ENCODE measurements at places on chromosomes 1 and 21. TPM values are rescaled to one million over a fixed set of nuclear protein-coding genes. Genes with fewer than 3 reads are reported as not detected.

- no peak overlapping the region for H3K27ac ChIP-seq
- no peaks in the 10 kb centered on the region for H3K27me3 ChIP-seq
- H3K4me1 ChIP-seq: no peaks in the 10 kb centered on the region
- no peak overlapping the region for H3K4me3 ChIP-seq
Measured at GRCh38 chr1:218754477-218754876, 409.3 kb downstream of the TGFB2 start.

DNA sequence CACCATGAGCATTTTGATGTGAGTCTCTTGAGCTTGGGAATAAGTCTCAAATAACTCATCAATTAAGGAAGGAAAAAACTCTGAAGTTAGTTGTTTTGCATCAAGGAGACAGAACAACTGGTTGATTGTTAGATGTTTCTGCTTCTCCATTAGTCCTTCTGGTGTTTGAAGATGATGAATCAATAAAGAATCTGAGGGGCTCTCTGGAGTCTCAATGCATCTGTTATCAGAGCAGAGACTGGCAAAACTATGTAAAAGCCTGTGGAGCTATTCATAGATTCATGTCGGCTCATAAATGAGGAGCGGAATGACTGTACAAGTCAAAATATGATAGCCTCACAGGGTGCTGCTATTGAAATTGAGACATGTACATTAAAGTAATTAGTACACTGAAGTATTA lies 73.3 kb upstream of the ZC3H11B start:
- no peaks in the 10 kb centered on the region for H3K27me3 ChIP-seq
- no peaks in the 10 kb centered on the region for H3K36me3 ChIP-seq
- H3K4me3 ChIP-seq: no peak overlapping the region
- H3K27ac ChIP-seq: no peak overlapping the region
- no peak for DNase-seq

- no peaks in the 10 kb centered on the region for H3K36me3 ChIP-seq
- no peak overlapping the region for H3K27ac ChIP-seq
- no peaks in the 10 kb centered on the region for H3K27me3 ChIP-seq
- H3K4me1 ChIP-seq: no peaks in the 10 kb centered on the region
- no peak for DNase-seq
Measured at GRCh38 chr1:82329226-82329625, 528.5 kb downstream of the ADGRL2 start.

DNA sequence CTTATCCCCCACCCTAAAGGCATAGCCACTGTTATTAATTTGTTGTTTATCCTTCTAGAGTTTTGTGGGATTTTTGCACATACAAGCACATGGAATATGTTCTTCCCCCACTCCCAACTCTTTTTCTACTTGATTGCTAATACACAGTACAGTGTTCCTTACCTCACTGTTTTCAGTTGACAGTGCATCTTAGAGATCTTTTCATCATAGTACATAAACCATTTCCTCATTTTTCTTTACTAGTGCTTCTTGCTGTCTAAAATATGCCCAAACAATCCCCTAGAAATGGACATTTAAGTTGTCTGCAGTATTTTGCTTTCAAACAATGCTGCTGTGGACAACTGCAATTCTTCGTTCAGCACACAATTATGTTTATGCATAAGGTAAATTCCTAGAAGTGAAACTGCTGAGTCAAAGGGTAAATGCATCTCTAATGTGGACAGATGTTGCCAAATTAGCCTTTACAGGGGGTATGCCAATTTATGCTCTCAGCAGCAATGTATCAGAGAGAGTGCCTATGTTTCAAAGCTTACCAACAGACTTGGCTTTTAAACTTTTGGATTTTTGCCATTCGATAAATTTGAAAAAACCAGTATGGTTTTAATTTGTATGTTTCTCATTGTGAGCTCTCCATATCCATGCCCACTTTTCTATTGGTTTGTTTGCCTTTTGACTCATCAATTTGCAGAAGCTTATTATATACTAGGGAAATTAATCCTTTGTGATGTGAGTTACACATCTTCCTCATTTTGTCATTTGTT lies 132.6 kb downstream of the MRPS6 start:
- H3K4me1 ChIP-seq: peaks cover 9% of the 10 kb centered on the region
- no peak overlapping the region for H3K4me3 ChIP-seq
- H3K27ac ChIP-seq: no peak overlapping the region

DNA sequence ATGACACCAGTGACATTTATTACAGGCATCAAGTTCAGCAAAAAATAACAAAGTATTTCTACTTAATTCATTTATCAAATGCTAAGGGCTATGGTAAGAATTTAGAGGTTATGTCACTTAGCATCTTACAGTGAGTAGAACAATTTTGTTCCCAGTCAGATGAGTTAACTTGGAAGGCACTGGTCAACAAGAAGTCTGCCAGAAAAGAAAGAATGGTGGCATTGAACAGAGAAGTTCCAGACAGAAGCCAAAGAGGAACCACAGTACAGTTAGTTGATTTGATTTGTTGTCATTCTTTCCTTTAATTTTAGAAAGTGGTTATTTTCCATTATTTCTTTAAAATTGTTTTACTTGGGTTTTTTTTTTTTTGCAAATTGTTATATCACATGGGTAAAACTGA lies 232.2 kb upstream of the PKN2 start:
- DNase-seq: no peak
- H3K27me3 ChIP-seq: no peaks in the 10 kb centered on the region
- H3K4me3 ChIP-seq: no peak overlapping the region

DNA sequence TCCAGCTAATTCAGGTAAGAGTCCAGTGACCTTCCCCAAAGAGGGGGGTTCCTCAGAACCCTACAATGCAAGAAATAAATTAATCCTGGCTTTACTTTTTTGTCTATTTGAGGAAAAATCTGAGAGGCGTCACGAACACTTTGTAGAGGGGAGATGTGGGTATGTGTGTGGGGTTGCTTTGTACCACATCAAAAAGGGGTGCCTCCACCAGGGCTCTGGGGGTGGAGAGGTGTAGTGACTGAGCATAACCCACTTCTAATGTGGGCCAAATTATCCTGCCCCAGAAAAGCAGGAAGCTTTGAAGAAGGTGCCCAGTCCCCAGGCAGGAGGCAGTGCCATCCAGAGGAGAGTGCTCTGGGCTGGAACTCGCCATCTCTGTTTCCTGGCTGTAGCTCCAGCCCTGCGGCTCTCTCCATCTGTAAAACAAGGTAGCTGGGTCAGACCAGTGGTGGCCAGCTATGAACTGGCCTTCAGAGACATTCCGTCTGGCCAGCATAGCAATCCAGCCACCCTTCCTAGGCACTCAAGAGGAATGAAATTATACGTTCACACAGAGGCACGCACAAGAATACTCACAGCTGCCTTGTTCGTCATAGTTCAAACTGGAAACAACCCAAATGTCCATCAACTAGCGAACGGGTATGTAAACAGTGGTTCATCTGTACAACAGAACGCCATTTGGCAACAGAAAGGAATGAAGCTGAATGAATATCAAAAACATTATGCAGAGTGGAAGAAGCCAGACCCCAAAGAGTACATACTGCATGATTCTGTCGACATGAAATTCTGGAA lies 45.4 kb upstream of the TNFRSF1B start:
- no peak for DNase-seq
- no peaks in the 10 kb centered on the region for H3K36me3 ChIP-seq
- H3K4me3 ChIP-seq: no peak overlapping the region
- H3K27ac ChIP-seq: no peak overlapping the region

DNA sequence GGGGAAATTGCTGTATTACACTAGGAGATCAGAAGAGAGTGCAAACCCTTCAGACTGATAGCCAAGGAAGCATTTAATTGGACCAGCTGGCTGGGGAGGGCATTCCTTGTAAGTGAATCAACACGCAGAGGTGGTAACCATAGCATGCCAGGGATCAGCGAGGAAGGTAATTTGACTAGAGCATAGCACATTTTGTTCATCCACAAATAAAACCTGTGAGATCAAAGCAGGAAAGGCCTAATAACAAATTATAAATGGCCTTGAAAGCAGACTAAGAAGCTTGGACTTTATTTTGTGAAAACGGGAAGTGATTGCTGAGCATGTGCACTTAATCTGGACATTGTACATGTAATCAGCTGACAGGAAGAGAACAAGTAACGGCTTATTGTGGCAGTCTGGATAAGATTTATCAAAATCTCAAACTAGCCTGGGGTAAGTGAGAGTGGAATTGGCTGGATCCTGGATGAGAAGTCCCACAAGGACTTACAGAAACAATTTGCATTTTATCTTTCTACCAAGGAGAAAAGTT lies 11.7 kb upstream of the CD55 start:
- H3K36me3 ChIP-seq: no peaks in the 10 kb centered on the region
- peaks cover 17% of the 10 kb centered on the region for H3K4me1 ChIP-seq
- DNase-seq: no peak
- peak overlapping the region; percentile 4 for H3K4me3 ChIP-seq

- no peak overlapping the region for H3K27ac ChIP-seq
- H3K4me1 ChIP-seq: no peaks in the 10 kb centered on the region
Measured at GRCh38 chr1:55833529-55834091, 618.4 kb upstream of the USP24 start.

- H3K27me3 ChIP-seq: no peaks in the 10 kb centered on the region
- H3K4me1 ChIP-seq: peaks cover 12% of the 10 kb centered on the region
- H3K27ac ChIP-seq: no peak overlapping the region
- H3K4me3 ChIP-seq: no peak overlapping the region
- DNase-seq: no peak
Measured at GRCh38 chr21:38355992-38356781, 99.4 kb downstream of the KCNJ15 start.

DNA sequence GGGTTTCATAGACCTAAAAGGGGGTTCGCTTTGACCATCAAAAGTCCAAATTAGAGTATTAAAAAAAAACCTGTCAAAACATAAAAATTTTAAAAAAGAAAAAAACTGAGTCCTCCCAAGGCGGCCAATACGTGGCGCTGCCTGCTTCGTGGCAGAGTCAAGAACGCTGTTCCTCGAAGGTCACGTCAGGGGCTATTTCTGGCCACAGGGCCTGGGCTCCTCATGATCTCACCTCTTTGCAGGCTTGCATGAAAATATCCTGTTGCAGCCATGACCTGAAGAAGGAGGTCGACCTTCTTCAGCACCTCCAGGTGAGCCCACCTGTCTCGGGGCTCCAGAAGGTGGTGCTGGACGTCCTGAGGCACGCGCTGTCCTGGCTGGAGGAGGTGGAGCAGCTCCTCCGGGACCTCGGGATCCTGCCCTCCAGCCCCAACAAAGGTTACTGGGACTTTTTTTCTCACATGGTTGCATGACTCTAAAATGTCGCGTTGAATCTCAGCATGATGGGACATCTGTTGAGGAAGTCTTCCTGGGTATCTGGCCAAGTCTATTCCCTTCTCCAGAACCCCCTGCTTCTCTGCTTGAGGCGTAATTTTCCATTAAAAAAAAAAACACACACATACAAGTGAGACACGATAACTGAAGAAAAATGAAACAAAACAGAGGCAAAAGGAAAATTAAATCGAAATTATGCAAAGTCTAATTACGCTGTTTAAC lies 80.4 kb upstream of the EFHD2 start:
- no peaks in the 10 kb centered on the region for H3K27me3 ChIP-seq
- no peak for DNase-seq
- no peak overlapping the region for H3K4me3 ChIP-seq
- no peaks in the 10 kb centered on the region for H3K4me1 ChIP-seq

DNA sequence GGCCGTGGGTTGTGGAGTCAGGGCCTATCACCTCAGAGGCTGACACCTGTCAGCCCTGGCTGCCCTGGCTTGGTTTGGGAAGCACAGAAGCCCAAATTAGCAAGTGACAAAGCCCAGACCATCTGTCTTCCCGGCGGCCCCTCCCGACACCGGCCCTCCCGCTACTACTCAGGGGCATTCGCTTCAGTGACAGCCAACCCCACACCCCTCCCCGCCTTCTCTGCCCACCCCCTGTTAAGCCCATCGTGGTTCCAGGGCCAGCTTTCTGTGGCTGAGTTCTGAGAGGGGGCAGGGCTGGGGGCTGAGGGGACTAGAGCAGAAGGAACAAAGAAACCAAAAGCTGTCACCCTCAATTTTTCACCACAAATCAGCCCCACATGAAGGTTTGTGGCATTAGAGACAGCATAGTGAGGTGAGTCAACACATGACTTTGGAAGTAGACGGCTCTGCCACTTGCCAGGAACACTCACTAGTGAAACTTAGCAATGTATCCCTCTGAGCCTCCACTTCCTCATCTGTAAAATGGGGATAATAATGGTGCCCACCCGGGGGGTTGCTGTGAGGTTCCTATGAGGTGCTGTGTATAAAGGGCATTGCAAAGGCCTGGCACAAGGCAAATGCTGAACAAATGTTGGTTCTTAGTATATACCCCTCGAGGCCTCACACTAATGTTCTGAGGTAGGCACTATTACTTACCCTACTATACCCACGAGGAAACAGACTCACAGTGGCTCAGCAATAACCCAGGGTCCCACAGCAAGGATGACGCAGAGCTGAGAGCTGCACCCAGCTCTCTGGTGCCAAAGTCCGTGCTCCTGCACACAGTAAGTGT lies 5.2 kb upstream of the TNNI1 start:
- H3K27me3 ChIP-seq: peaks cover 4% of the 10 kb centered on the region
- no peak overlapping the region for H3K27ac ChIP-seq
- no peaks in the 10 kb centered on the region for H3K36me3 ChIP-seq
- H3K4me3 ChIP-seq: no peak overlapping the region
- no peaks in the 10 kb centered on the region for H3K4me1 ChIP-seq

- no peak overlapping the region for H3K4me3 ChIP-seq
- DNase-seq: no peak
- H3K27ac ChIP-seq: no peak overlapping the region
- no peaks in the 10 kb centered on the region for H3K27me3 ChIP-seq
- no peaks in the 10 kb centered on the region for H3K4me1 ChIP-seq
Measured at GRCh38 chr1:55089683-55090082, 50.3 kb downstream of the PCSK9 start.

DNA sequence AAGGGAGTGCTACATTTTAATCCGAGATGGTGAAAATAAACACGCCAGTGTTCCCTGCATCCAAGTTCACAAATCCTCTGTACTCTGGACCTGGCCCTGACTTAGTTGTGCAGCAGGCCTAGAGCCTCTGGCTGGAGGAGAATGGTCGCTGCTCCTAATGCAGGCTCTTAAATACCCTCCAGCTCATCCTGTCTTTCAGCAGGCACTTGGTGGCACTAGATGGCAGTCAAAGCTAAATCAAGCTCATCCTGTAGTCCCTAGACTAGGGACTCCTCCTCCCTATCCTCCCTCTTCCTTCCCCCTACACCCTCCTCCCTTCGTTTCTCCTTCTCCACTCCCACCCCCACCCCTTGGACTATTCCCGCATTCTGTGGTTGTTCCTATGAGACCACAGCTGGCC lies 41.6 kb upstream of the MTR start:
- no peaks in the 10 kb centered on the region for H3K4me1 ChIP-seq
- no peaks in the 10 kb centered on the region for H3K27me3 ChIP-seq
- no peak for DNase-seq
- H3K4me3 ChIP-seq: no peak overlapping the region
- H3K27ac ChIP-seq: no peak overlapping the region

- H3K4me3 ChIP-seq: no peak overlapping the region
- H3K27me3 ChIP-seq: no peaks in the 10 kb centered on the region
- no peaks in the 10 kb centered on the region for H3K4me1 ChIP-seq
- H3K27ac ChIP-seq: no peak overlapping the region
Measured at GRCh38 chr1:97252076-97252475, 530.5 kb downstream of the PTBP2 start.

- no peaks in the 10 kb centered on the region for H3K27me3 ChIP-seq
- H3K4me1 ChIP-seq: no peaks in the 10 kb centered on the region
- H3K36me3 ChIP-seq: no peaks in the 10 kb centered on the region
- DNase-seq: no peak
Measured at GRCh38 chr1:55334160-55334559, 119.0 kb upstream of the USP24 start.

- H3K36me3 ChIP-seq: no peaks in the 10 kb centered on the region
- no peak overlapping the region for H3K4me3 ChIP-seq
- H3K27me3 ChIP-seq: no peaks in the 10 kb centered on the region
- H3K4me1 ChIP-seq: peaks cover 5% of the 10 kb centered on the region
- H3K27ac ChIP-seq: peak overlapping the region; percentile 14
Measured at GRCh38 chr1:153597206-153597605, 15.7 kb downstream of the S100A16 start.

OR2T11 gene
- polyA plus RNA-seq: not detected

TXLNA gene
- polyA plus RNA-seq: 20.0 TPM

HMCN1 gene
- 3.3 TPM for polyA plus RNA-seq

Measured in keratinocyte (primary cell).